MCF 10A (cell line): ENCODE measurements at places on chromosomes 6 and 20. TPM values are rescaled to one million over a fixed set of nuclear protein-coding genes. Genes with fewer than 3 reads are reported as not detected.

GRCh38 chr6:12572896-12573827 is 143.4 kb upstream of the PHACTR1 start:
- peak; percentile 65 for DNase-seq

Gene NHLRC1
- total RNA-seq, result not detected in 2 replicates

Gene SLC52A3
- 0.14 and 0.17 TPM in 2 replicates for total RNA-seq

GRCh38 chr20:5741089-5741488 is 9.1 kb upstream of the SHLD1 start:
- no peak for DNase-seq

- no peak for DNase-seq
Measured at GRCh38 chr20:39829256-39829655, 859.8 kb downstream of the MAFB start.

- no peak for DNase-seq
Measured at GRCh38 chr6:12848964-12849808, 132.6 kb downstream of the PHACTR1 start.

Gene DYNLT1
- total RNA-seq, result 122 and 156 TPM in 2 replicates

DNA sequence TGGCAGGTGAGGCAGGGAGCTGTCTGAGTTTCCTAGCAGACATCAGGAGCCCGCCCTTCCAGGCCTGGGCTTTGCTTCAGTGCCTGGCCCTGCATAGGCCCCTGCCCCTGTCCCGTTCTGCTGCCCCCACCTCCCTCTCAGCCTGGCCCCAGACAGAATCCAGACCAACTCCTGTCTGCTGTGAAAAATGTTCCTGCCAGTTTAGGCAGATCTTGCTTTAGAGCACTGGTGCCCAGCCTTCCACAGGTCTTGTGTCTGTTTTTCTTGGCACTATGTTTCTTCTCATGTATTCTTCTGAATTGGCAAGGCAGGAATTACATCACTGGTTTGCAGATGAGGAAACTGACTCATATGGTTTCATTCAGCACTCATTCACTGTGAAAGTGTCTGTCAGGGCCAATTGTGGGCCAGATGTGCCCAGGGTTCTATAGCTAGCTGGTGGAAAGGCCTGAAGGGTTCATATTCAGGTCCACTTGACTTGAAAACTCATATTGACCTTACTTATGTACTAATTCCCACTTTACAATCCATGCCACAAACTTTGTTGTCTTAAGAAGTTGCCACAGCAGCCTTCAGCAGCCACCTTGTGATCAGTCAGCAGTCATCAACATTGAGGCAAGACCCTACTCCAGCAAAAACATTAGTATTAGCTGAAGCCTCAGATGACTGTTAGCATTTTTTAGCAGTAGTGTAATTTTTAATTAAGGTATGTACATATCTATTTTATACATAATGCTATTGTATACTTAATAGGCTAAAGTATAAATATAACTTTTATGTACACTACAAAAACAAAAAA is 40.5 kb downstream of the HLA-F start:
- DNase-seq, result peak; percentile 96

DNA sequence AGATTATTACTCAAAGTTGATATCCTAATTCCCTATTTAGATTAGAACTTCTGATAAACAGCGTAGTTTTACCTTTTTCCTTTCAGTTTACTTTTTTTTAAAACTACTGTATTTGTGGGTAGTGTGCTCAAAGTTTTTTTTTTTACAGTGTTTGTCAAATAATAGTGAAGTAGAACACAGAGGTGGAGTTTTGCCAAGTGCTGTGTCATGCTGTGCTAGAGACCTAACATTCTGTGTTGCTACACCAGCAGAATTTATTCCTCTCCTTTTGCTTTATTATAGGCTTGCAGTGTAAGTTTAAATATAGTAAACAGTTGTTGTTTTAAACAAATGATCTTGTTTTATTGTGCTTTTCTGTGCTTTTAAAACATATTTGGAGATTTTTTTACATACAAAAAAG is 125.4 kb downstream of the HIVEP1 start:
- DNase-seq, result peak; percentile 80
